ENCODE measurements at places on chromosomes 2 and 18.
A peak's percentile ranks its signal among the peaks of the same experiment; 100 is the strongest.

GRCh38 chr2:11819235-11819729 lies 72.8 kb downstream of the LPIN1 start:
- DNase-seq: no peak

- DNase-seq: no peak
Observed at GRCh38 chr2:43196768-43197587, 29.4 kb downstream of the ZFP36L2 start.

GRCh38 chr2:164785457-164785856 lies 56.2 kb downstream of the COBLL1 start:
- DNase-seq: no peak

- no peak for DNase-seq
Observed at GRCh38 chr2:219643084-219643473, 15.6 kb downstream of the SLC4A3 start.

DNA sequence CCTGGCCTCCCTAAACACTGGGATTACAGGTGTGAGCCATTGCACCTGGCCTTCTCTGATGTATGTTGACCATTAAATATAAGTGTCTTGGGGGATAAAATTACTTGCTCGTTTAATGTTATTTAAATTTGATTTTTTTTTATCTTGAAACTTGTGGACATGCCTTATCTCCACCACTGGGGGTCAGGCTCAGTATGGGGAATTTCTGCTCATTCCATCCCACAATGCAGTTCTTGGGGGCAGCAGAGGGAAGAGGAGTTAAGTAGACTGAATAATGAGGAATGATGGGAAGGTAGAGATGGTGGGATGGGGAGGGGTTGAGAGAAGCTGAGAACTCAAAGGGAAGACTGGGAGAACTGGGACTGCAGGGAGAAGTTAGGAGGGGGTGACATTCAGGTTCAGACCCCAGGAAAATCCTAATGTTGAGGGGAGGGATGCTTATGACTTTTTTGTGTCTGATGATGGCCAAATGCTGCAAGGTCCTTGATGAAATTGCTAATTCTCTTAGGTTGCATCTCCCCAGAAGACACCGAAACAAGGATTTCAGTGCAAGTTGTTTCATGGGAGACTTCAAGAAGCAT lies 174.2 kb downstream of the MIB1 start:
- peak; percentile 24 for DNase-seq

GRCh38 chr2:198296665-198297308 lies 492.4 kb downstream of the PLCL1 start:
- peak; percentile 5 for DNase-seq

GRCh38 chr2:105738658-105739241 lies 6.0 kb upstream of the NCK2 start:
- DNase-seq: no peak

DNA sequence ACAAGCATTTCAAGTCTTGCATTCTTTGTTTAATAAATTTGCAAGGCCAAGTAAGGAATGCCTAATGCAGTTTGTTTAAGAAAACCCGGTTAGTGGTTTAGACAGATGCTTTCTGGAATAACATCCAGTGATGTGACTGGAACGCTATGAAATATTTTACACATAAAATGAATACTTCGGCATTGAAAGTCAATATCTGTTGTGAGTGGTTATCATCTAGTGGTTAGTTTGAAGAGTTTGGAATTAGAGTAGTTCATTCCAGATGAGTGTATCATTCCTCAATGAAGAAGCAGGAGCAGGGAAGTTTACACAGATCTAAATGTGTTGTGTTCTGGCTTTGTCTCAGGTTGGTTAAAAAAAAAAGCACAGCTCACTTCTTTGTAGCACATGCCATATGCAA lies 608.0 kb upstream of the PIK3C3 start:
- DNase-seq: no peak

GRCh38 chr2:174608866-174609214 lies 11.2 kb upstream of the WIPF1 start:
- no peak for DNase-seq

- no peak for DNase-seq
Observed at GRCh38 chr2:133765658-133766057, 197.4 kb upstream of the NCKAP5 start.

DNA sequence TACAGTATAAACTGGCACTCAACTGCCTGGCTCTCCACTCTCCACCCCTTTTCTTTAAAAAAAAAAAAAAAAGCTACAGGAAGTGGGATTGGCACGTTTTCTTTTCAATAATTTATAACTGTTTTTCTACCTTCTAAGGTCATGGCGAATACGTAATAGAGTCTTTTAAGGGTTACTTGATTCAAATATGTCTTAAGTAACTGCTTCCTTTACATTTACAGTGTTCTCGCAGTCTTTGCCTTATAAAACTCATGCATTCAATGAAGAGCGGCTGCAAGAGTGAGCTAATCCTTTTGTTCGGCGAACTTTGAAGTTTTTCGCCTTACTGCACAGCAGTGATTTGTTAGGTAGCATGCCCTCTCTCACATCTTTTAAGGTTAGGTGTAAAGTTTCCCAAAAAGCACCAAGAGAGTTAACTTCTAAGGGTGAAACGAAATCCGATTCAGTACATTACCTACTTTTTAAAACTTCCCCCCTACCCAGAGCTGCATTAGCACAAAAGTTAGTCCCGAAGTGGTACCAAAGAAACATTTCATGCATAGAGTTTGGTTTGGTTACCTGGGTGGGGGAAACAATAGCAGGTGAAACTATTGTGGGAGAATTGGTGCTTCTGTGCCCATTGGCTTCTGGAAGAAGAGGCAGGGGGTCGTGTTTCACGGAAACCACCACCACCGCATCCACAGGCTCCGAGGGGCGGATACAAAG lies 2.0 kb downstream of the KCTD1 start:
- no peak for DNase-seq

- DNase-seq: no peak
Observed at GRCh38 chr18:48829443-48830149, 121.2 kb downstream of the SMAD7 start.

DNA sequence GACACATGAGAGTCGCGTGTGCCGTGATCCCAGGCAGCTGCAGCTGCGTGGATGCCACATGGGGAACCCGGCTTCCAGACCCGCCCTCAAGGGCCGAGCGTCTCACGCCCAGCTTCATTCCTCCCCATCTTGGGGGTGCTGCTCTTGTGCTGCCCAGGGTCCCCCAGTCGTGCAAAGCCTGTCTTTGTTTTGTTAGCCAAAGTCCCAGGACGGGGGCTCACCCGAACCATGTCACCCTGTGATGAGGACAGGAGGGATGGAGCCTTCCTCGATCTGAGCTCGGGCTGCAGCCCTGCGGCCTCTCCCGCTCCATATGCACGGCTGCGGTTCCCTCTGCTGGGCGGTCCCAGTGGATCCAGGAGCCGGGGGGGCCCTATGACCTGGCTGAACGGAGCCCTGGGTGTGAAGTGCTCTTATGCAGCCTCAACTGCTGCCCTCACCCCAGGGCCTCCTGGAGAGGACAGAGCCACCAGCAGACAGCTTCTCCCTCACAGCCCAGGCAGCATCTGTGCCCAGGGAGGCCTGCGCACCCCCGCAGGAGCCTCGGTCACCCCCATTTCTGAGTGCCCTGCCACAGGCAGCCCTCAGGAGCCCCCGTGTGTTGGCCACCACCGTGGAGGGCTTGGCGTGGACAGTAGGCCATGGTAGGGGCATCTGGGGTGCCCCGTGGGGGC lies 99.0 kb upstream of the CTDP1 start:
- no peak for DNase-seq

DNA sequence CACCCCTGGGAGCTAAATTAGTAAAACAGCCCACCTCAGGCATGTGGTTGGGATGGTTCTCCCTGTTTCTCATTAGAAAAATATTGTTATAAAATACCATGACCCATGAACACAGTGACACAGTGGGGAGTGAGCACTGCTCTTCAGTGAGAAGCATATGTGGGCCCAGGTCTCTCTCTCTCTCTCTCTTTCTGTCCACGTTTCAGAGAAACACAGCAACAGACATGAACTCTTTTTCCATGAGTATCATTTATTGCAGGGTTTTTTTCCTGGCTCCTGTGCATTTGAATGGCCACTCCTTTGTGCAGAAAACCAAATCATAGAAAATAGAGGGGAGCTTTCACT lies 41.2 kb downstream of the CYRIA start:
- DNase-seq: no peak

- DNase-seq: no peak
Observed at GRCh38 chr18:58495207-58495606, 133.7 kb downstream of the ALPK2 start.

- no peak for DNase-seq
Observed at GRCh38 chr2:3071685-3072263, 305.8 kb downstream of the EIPR1 start.

DNA sequence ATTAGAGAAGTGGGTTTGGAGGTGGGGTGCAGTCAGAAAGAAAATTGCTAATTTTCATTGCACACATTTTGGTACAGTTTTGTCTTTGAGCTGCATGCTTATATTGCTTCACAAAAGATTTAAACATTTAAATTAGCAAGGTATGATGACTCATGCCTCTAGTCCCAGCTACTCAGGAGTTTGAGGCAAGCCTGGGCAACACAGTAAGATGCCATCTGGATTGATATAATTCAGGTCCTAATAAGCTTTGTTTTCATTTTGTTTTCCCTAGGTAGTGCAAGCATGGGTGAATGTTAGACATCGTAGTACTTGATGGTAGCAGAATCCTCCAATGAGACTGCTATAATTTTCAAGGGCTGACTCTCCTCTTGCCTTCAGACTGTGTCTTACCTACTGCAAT lies 396.7 kb upstream of the RGPD4 start:
- no peak for DNase-seq

- no peak for DNase-seq
Observed at GRCh38 chr18:57784034-57784800, 18.9 kb downstream of the ATP8B1 start.

- DNase-seq: no peak
Observed at GRCh38 chr2:225076125-225076524, 33.9 kb upstream of the DOCK10 start.

DNA sequence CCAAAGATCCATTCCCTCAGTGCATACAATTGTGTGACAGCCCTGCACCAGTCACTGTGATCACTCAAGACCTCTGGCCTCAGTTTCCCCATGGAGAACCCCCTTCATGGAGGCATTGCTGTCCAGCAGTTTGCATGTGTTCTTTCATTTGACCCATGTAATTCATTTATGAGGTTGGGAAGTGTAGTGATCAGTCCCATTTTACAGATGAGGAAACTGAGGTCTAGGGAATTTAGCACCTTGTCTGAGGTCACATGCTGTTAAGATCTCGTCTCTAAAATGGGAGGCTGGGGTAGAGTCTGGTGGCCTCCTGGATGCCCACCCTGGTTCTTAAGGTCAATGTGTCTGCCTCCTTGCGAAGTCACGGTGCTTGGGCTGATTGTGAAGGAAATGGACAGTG lies 19.1 kb downstream of the LDLRAD4 start:
- no peak for DNase-seq

DNA sequence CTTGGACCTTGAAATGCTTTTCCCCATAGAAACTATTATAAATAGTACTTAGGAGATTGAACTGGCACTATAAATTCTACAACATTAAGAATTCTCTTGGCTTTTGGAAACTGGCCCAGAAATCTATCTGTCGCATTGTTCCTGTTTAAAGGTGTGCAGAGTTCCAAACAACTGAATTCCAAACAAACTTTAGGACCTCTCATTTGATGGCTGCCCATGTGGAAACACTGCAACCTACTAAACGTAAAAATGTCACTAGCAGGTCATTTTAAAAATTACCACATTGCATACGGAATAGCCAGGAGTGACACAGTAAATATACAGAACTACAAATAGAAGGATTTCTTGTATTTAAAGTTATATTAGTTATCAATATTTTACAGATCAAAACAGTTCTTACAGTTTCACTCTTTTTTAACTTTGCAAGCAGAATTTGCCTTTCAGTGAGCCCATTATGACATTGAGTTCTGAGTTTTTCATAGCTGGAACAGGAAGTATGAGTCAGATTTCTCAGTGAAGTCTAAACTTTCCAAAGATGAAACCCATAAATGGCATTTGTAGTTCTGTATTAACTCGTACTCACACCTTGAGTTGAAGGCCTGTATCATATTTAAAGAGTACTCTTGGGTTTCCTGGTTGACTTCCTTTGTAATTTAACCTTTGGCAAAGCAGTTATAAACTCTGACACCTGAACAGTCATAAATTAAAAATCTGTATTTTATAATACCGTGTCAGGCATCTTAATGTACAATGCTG lies 142.3 kb upstream of the BOD1L2 start:
- DNase-seq: peak; percentile 29

GRCh38 chr2:207115715-207116364 lies 49.9 kb downstream of the KLF7 start:
- DNase-seq: no peak
